ENCODE measurements at places on chromosomes 7 and 10. TPM values are rescaled to one million over a fixed set of nuclear protein-coding genes. Genes with fewer than 3 reads are reported as not detected.

Gene STMP1
- polyA plus RNA-seq = 25.9 TPM

Gene PON3
- 5.6 TPM for polyA plus RNA-seq

Gene SVIL
- 6.7 TPM for polyA plus RNA-seq

Gene SPDYE6
- not detected for polyA plus RNA-seq

Gene PPP1R9A
- 10.2 TPM for polyA plus RNA-seq

Gene LIPM
- polyA plus RNA-seq = not detected

Gene HMX3
- not detected for polyA plus RNA-seq

Gene IL6
- 1.0 TPM for polyA plus RNA-seq

Gene CRHR2
- not detected for polyA plus RNA-seq

Gene ARHGEF5
- polyA plus RNA-seq = 1.0 TPM

Gene TMUB1
- polyA plus RNA-seq = 5.2 TPM

Gene NEUROG3
- not detected for polyA plus RNA-seq

Gene HOXA1
- polyA plus RNA-seq = 0.30 TPM

Gene BEND7
- polyA plus RNA-seq = 5.3 TPM

Gene MMP21
- polyA plus RNA-seq = 0.24 TPM

Gene CFAP70
- 43.6 TPM for polyA plus RNA-seq

Gene SPAG6
- polyA plus RNA-seq = not detected

Gene CDHR3
- 2.9 TPM for polyA plus RNA-seq

Gene NME8
- 0.64 TPM for polyA plus RNA-seq

Gene GIMAP7
- 24.7 TPM for polyA plus RNA-seq

Gene HYAL4
- polyA plus RNA-seq = not detected
